NCI-H1105 treated with DMSO at 0.1 percent for 48 hours (cell line): ENCODE measurements at places on chromosomes 2 and 18.

- DNase-seq: peak; percentile 25
These were observed 4.3 kb downstream of the TMEFF2 start for GRCh38 chr2:192190474-192190873.

GRCh38 chr2:64787019-64787365, 133.3 kb upstream of the SERTAD2 start:
- no peak for DNase-seq

- DNase-seq: no peak
These were observed 123.4 kb downstream of the GULP1 start for GRCh38 chr2:188414869-188415753.

DNA sequence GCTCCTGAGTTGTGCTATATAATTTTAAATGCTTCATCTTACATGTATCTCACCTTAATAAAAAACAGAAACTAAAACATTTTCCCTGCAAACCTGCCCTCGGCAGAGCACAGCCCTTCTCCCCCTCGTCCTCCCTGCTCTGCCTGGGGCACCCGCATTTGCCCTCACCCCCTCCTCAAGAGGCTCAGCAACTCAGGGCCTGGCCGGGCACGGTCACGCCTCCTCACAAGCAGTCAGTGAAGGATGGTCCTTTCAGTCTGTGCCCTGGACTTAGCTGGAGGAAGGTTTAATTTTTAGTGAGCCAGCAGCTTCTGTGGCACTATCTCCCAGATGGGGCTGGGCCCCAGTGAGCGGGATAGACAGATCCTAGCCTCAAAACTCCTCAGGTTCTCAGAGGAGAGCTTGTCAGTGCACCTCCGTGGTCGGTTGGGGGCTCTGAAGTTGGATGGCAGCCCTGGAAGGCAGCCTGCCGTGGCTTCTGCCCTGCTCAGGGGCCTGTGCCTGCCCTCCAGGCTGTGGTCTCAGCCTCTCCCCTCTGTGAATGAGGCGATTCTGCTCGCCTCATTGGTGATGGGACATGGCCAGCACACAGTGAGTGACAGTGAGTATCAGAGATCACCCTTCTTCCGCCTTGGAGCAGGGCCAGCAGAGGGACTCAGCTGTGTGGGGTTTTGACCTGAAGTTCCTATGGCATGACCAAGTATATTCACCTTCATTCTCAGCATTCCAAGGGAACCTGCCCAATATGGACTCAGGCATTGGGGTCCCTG, 56.3 kb upstream of the AFF3 start:
- DNase-seq: no peak

DNA sequence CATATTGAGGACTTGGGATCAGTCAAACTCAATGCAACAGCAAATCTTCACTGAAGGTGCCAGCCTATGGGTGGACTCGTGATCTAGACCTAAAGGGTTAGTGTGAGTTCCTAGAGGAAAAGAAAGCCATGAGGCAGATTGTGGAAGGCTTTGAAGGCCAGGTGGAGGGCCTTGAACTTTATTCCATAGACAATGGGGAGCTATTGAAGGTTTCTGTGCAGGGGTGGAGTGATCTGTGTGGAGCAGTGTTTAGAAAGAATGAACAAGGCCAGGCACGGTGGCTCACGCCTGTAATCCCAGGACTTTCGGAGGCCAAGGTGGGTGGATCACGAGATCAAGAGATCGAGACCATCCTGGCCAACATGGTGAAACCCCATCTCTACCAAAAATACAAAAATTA, 61.5 kb downstream of the EPAS1 start:
- no peak for DNase-seq

GRCh38 chr2:65096948-65097347, 33.0 kb downstream of the RAB1A start:
- no peak for DNase-seq

DNA sequence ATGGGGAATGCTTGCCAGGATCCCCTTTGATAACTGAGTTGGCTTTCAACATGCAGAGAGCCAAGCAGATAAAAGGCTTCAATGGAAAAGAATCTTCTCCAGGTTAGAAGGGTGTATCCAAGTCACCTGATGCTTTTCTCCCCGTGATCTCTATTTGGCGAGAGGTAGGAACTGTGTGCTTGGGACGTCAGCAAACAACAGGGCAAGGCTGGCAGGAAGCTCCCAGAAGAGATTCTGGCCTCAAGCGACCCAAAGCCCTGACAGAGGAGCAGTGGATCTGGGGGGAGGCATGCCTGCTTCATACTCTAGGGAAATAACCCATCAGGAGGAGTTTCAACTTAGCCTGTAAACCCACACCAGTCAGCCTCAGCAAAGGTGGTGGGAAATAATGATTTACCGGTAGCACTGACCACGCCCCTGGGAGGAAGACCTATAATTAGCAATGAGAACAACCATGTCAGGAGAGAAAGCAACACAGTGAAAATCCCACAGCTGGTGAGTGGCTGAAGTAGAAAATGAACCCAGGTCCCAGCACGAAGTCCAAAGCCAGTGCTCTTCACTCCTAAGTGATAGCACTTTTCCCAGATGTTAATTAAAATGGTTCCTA, 76.3 kb upstream of the SEC11C start:
- DNase-seq: peak; percentile 15

DNA sequence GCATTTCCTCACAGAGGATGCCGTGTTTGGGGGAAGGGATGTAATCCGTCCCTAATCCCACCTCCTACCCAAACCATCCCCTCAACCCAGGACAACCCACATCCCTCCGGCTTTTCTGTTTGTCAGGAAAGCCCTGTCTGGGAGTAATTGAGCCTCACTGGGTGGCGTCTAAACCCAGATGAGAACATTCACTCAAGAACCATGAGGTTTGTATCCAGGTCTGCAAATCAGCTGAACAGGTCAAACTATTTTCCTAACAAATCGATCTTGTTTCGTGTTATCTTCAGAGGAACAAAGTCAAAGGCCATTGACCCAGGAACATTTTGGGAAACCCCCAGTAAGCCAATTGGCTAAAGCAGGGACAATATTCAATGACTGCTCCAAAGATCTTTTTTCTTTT, 25.7 kb downstream of the CYP27C1 start:
- no peak for DNase-seq

GRCh38 chr2:69768789-69769188, 26.9 kb downstream of the ANXA4 start:
- DNase-seq: no peak

DNA sequence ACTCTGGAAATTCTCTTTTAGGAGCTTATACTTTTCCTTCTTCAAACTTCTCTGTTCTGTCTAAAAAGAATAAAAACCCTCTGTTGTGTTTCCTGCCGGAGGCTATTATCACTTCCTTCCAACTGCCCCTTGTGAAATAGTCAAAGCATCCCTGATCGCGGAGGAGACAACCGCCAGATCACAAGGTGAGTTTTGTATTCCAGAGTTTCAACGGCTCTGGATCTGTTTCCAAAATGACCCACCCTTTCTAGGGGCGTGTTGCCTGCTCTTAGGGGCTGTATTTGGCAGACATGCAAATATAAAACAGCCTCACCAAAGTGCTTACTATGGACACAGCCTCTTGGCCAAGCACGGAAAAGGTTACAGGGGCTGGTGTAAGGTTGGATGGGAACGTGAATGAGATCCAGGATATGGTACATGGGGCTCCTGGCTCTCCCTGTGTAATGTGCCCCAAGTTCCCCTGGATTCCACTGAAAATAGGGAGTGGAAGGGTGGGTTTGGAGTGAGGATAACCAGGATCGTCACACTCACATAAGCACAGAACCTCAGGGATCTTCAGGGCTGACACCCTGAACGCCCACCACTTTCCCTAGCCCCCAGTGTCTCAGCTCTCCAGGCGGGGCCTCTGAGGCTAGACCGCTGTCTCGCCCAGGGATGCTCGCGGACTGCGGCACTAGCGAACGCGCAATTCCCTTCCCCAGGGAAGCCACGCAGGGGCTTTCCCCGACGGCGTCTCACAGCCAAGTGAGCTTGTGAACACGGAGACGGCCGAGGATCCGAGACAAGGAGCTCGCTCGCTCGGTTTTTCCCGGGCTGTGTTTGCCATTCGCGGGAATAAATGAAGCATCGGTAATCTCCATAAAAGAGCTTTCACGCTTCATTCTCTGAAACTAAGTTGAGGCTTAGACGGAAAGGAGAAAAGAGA, 14.4 kb downstream of the EN1 start:
- no peak for DNase-seq

DNA sequence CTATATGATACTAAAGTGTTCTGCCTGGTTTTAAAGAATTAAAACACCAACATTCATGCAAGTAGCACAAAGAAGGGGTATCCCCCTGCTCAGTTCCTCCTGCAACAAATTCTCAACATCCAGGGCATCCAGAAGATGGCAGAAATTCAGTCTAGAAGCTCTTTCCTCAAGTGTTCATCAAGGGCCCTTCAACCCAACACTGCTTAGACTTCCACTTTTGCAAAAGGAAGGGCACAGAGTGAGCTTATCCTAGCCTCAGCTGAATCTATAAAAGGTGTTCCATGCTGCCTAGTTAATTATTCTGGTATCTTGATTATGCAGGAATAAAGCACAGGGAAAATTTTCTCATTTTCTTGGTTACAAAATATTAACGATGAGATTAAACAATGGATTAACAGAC, 275.8 kb upstream of the CRIM1 start:
- no peak for DNase-seq

- DNase-seq: peak; percentile 59
These were observed 22.9 kb downstream of the RBM43 start for GRCh38 chr2:151238527-151239487.

DNA sequence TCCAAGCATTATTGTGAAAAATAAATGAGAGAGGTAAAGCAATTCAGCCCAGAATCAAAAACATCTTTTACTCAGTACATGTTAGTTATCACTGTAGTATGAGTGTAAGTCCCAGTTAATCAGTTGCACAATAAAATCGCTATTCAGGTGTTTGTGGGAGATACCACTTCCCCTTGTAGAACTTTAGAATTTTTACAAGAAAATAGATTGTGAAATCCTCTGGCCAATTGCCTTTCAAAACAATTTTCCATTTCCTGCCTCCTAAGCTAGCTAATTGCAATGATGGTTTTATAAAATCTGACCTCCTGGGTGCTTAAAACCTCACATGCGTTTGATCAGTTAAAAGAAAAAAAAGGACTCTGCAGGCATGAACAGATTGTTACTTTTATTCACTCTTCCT, 332.5 kb downstream of the PID1 start:
- DNase-seq: no peak

DNA sequence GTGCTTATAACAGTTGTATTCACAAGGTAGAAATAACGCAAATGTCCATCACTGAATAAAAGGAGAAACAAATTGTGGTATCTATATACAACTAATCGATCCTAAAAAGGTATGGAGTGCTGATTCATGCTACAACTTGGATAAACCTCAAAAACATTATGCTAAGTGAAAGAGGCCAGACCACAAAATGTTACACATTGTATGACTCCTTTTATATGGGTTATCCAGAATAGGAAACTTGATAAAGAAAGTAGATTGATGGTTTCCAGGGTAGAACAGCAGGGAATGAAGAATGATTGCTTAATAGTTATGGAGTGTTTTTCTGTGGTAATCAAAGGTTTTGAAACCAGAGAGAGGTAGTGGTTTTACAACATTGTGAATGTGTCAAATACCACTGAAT, 432.2 kb upstream of the TRIB2 start:
- DNase-seq: no peak

DNA sequence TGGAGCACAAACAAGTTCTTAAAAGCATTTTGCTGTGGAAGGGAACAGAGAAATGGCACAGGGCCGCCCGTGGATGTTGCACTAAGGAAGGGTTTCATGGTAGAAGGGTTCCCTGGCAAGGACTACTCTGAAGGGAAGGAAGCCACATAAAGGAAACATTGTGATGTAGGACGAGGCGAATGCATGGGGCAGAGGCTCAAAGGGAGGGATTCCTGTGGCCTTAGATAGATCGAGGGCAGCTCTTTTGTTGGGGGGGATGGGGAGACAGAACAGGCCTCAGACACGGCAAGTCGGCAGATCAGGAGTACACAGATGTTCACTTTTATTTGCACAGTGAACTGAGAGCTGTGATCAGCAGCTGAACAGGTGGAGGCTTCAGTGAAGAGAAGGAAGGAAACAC, 205.4 kb downstream of the SNTG2 start:
- DNase-seq: no peak
